ENCODE measurements at places on chromosomes 3 and 15.

GRCh38 chr3:120449701-120450599, 842 bp downstream of the FSTL1 start:
- no peaks in the 10 kb centered on the region for H3K36me3 ChIP-seq
- DNase-seq, result peak; percentile 48
- peak overlapping the region; percentile 85 for H3K4me3 ChIP-seq
- peaks cover 26% of the 10 kb centered on the region for H3K4me1 ChIP-seq
- H3K27me3 ChIP-seq, result peaks cover 12% of the 10 kb centered on the region

DNA sequence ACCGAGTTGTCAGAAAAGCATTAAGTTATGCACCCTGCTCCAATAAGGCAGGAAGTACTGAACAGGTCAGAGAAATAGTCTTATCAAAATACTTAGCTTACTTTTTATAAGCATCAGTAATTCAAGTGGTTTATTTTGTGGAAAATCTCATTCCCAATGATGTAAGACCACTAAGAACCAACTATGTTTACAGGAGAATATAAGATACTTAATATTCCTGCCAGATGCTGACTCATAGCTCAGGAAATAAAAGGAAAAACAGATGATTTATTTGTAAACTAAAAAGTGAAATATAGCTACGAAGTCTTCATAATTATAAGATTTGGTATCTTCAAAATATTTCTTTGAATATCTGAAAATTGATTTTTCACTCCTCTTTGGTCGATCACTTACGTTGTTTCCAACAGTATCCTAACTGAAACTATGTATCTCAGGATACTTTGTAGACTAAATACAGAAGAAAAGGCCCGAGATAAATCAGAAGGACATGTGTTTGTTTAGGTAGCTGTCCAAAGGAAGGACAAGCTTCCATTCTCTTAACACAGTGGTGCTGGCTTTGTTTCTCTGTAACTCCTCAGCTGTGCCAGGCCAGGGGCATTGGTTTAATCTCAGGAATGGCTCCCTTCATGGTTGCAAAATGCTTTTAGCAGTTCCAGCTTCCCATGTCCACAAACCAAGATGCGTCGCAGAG, 295.8 kb downstream of the GBE1 start:
- no peaks in the 10 kb centered on the region for H3K36me3 ChIP-seq
- DNase-seq, result no peak
- no peaks in the 10 kb centered on the region for H3K27me3 ChIP-seq
- no peak overlapping the region for H3K4me3 ChIP-seq

DNA sequence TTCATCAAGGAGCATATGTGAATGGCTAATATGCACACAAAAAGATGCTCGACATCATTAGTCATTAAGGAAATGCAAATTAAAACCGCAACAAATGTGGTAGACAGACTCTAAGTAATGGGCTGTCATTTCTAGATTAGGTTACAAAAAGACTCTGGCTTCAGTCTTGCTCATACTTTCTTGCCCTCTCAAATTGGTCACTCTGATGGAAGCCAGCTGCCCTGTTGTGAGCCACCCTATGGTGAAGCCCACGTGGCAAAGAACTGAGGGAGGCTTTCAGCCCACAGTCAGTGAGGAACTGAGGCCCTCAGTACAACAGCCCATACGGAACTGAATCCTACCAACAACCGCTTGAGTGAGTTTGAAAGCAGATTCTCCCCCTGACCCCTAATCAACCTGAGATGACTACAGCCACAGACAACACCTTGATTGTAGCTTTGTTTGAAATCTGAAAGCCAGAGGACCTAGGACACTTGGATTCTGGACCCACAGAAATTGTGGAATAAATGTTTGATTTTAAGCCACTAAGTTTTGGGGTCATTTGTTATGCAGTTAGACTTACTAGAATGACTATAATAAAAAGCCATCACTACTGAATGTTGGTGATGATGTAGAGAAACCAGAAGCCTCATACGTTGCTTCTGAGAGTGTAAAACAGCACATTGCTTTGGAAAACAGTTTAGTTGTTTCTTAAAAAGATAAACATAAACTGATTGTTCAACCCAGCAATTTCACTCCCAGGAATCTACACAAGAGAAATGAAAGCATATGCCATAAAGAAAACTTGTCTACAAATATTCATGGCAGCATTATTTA, 45.7 kb downstream of the EHHADH start:
- H3K36me3 ChIP-seq, result no peaks in the 10 kb centered on the region
- peaks cover 2% of the 10 kb centered on the region for H3K27me3 ChIP-seq
- no peak for DNase-seq
- no peak overlapping the region for H3K27ac ChIP-seq
- peaks cover 9% of the 10 kb centered on the region for H3K4me1 ChIP-seq

DNA sequence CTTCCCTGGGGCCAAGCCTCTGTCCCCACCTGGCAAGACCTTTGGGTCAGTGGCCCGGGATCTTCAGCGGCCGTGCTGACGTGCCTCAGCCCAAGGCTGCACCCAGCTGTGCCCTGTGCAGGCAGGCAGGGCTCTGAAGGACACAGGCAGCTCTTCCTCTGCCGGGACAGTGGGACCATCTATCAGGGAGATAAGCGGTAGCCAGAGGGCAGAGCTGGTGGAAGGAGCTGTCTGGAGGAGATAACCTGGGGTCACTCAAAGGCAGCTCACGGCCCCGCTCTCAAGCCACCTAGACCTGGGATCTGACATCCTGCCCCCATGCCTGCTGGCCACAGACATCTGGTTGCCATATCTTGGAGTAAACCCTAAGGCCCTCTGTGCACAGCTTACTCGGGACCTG, 27.3 kb downstream of the DUSP7 start:
- no peak for DNase-seq
- peaks cover 31% of the 10 kb centered on the region for H3K4me1 ChIP-seq
- no peak overlapping the region for H3K4me3 ChIP-seq
- peaks cover 24% of the 10 kb centered on the region for H3K27me3 ChIP-seq

DNA sequence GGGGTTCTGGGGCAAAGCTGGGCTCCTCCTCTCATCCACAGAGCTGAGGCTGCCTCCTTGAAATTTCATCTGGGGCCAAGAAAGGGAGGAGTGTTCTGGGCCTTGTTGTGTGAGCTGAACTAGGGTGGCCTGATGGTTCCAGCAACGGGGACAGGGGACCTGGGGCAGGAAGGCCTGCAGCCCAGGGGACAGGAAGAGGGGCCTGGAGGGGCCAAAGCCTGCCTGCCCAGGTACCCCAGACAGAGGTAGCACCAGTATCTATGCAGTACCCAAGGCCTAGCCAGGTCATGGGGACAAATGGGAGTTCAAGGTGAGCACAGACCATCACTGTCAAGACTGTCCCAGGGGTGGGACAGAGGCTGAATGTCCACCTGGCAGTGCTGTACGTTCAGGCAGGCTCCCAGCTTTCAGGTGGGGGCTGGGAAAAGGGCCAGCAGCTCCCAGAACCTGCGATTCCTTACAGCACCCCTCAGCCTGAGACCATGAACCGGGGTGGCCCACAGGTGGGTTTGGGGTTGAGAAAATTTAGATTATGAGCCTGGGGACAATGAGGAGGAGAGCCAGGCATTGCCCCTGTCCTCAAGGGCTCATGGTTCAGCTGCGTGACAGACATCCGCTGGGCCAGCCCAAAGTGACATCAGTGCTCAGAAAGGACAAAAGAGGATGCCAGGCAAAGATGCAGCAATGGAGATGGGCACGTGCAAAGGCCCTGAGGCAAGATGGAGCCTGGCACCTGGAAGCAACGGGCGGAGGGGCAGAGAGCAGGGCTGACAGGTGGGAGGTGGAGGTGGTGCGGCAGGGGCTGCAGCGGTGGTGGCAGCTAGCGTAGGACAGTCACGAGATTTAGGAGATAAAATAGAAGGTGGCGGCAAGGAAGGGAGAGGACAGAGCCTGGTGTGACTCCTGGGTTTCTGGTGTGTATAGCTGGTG, 28.0 kb downstream of the PSTPIP1 start:
- no peaks in the 10 kb centered on the region for H3K36me3 ChIP-seq
- H3K27ac ChIP-seq, result no peak overlapping the region
- H3K27me3 ChIP-seq, result peaks cover 10% of the 10 kb centered on the region
- H3K4me1 ChIP-seq, result peaks cover 25% of the 10 kb centered on the region
- no peak for DNase-seq
